ENCODE measurements at places on chromosomes 5 and 9. TPM values are rescaled to one million over a fixed set of nuclear protein-coding genes. Genes with fewer than 3 reads are reported as not detected.

The GABRA1 gene
- not detected for total RNA-seq

The DAB2IP gene
- total RNA-seq = 0.54 TPM

The PCDHGC4 gene
- total RNA-seq = not detected

The GPR151 gene
- not detected for total RNA-seq

The DCTN4 gene
- total RNA-seq = 35.5 TPM

The BTNL3 gene
- not detected for total RNA-seq

The AGXT2 gene
- not detected for total RNA-seq

The NR5A1 gene
- total RNA-seq = not detected

The HTR4 gene
- not detected for total RNA-seq

All from activated CD8-positive, alpha-beta T cell treated with anti-CD3 and anti-CD28 coated beads for 36 hours (primary cell).